ENCODE measurements at places on chromosomes 5 and 9.

- DNase-seq = no peak
These were observed 17.4 kb upstream of the ARSI start for GRCh38 chr5:150320044-150320613.

- no peak for DNase-seq
These were observed 88.8 kb downstream of the OTULIN start for GRCh38 chr5:14753292-14753691.

DNA sequence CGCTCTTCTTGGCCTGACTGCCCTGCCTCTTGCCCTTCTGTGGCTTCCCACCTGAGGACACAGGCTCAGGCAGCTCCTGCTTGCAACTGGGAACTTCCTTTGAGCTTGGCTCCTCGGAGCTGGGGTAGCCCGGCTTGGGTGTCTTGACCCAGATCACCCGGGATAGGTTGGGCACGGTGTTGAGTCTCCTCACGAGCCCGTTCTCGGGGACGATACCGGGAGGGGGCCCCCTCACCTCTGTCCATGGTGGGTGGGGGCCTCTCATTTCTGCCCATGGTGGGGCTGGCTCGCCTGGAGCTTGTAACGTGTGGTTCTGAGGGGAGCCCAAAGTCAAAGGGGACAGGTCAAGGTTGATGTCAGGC lies 7.8 kb upstream of the DDX41 start:
- DNase-seq = no peak

GRCh38 chr9:83006378-83006777 lies 56.6 kb downstream of the RASEF start:
- DNase-seq = no peak

DNA sequence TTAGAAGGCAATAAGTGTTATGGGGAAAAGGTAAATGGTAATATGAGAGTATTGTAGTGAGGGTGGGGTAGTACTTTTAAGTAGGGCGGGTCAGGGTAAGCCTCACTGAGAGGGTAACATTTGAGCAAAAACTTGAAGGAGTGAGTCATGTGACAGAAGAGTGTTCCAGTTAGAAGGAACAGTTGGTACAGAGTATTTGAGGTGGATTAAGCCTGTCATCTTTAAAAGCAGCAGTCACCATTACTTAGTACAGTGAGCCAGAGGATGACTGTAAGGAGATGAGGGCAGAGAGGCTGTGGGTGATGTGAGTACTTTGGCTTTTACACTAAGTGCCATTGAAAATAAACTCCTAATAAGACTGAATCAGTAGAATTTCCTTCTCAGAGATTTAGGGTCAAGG lies 54.8 kb downstream of the UBAP1 start:
- no peak for DNase-seq

DNA sequence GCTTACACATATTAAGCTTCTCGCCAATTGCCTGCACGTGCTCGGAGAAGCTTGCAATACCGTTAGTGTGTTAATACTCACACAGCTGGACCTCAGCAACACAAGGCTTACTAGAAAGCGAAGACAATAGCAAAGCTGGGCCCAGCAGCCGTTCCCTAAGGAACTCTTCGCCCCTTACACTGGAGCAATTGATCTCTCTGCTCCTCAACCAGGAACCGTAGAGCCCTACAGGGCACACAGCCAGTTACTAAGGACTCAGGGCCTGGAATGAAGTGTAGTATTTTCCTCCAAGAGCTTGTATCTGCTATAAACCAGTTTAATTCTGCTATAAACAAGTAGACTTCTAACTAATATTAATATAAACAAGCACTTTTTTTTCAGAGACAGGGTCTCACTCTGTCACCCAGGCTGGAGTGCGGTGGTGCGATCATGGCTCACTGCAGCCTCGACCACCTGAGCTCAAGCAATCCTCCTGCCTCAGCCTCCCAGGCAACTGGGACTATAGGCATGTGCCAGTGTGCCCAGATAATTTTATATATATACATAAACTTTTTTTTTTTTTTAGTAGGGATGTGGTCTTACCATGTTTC lies 67.0 kb upstream of the SIMC1 start:
- DNase-seq = no peak

GRCh38 chr5:169423580-169424278 lies 122.8 kb upstream of the SLIT3 start:
- no peak for DNase-seq

DNA sequence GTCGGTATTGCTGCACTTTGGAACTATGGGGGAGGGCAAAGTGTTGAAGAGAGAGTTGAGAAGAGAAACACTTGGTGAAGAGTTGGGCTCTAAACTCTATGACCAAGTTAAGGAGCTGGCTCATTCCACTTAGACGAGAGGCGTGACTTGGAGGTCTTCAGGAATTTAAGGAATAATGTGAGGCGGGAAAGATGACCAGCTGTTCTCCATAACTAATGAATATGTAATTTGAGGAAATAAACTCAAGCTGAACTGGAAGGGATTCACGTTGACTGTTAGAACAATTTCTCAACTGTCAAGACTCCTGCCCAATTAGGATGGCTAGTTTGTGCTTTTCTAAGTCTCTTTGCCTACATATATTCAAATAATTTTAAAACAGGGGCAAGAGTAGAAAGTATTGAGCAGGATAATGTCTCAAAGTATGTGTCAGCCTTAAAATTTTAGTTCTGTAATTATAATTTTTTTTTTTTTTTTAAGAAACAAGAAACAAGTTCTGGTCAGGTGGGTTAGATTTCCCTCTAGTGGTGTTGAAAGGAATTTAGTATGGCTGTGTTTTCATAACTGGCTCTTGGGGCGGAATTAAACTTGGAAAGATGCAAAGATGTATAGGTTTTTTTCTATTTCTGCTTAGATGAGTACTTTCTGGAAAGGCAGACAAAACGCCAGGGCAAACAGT lies 33.4 kb downstream of the TMEM252 start:
- DNase-seq = no peak

DNA sequence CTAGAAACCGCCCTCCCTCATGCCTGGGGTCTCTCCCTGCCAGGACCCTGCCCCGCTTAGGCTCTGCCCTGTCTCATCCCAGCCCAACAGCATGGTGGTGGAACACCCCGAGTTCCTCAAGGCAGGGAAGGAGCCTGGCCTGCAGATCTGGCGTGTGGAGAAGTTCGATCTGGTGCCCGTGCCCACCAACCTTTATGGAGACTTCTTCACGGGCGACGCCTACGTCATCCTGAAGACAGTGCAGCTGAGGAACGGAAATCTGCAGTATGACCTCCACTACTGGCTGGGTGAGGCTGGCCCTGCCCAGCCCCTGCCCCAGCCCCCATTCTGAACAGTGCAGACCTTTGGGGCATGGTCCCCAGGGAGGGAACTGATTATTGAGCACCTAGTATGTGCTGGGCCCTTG lies 33.9 kb downstream of the GSN start:
- DNase-seq = no peak

DNA sequence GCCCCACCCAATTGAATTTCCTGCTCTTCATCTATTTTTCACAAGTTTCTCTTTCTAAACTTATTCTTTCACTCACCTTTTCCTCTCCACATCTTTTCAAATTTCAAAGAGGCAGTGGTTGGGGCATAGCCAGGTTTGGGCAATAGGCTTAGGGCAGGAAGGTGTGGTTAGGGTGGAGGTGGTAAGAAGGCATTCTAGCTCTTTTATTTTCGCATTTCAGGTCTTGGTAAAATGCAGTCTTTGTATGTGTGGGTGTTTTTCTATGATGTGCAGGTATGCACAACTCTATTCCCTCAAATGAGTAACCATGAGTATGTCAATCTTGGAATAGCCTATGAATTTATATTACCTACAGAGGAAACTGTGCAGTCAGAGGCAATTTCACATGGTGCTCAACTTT lies 129.8 kb upstream of the IFNE start:
- DNase-seq = no peak

- DNase-seq = no peak
These were observed 42.1 kb downstream of the TMOD1 start for GRCh38 chr9:97543561-97543960.

- no peak for DNase-seq
These were observed 1064.4 kb upstream of the DMAC1 start for GRCh38 chr9:8863886-8864544.

DNA sequence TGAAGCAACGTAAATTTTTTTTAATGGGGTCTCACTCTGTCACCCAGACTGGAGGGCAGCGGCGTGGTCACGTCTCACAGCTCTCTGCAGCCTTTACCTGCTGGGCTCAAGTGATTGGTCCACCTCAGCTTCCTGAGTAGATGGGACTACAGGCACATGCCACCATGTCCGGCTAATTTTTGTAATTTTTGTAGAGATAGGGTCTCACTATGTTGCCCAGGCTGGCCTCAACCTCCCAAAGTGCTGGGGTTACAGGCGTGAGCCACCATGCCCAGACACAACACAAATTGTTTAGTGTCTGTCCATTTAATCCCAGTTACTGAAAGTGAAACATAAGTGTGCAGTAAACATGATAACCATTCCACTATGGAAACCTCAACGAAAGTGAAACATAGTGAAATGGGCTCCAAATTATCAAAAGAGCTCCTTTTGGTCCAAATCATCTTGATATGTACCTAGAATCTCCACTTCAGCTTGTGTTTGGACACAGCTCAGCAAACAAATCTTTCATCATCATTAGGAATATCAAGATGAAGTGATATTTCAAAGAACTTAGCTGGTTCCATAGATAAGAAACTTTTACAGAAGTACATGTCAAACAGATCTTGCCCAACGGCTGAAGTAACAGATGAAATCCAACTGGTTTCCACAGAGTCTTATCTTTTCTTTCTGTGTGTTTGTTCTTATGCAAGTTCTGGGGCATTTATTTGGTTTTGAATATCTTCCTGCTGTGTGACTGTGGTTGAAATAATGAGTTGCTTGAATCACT lies 41.2 kb upstream of the PLPP1 start:
- no peak for DNase-seq

GRCh38 chr5:41835645-41836044 lies 34.6 kb downstream of the OXCT1 start:
- no peak for DNase-seq

GRCh38 chr5:53917826-53918225 lies 357.4 kb downstream of the NDUFS4 start:
- DNase-seq = no peak

GRCh38 chr9:86098824-86099700 lies at the start of gene GOLM1:
Gene GOLM1, minus strand, starts transcription at chr9:86099558. Its CDS starts 20,238 bp downstream, at chr9:86079320.
- DNase-seq = no peak

GRCh38 chr9:136093995-136094881 lies 851 bp downstream of the NACC2 start:
- peak; percentile 35 for DNase-seq

- DNase-seq = no peak
These were observed 346.1 kb upstream of the PTGER4 start for GRCh38 chr5:40333459-40334241.

- DNase-seq = no peak
These were observed 756.8 kb upstream of the CDH6 start for GRCh38 chr5:30436691-30437090.

DNA sequence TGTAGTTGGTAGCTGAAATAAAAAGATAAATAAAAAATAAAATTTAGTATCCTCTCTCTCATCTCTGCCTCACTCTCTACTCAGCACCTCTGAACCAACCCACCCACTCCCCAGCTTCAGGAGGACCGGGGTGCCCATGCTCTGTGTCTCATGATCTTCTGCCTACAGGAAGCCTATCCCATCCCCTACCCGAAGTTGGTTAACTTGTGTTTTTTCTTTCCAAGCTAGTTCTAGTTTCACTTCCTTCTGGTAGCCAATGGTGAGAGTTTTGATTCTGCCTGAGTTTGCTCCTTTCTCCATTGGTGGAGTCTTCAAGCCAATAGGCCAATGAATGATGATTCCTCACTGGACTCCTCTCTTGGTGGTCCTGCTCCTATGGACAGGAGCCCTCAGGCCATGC lies 32.1 kb downstream of the SNX24 start:
- no peak for DNase-seq

DNA sequence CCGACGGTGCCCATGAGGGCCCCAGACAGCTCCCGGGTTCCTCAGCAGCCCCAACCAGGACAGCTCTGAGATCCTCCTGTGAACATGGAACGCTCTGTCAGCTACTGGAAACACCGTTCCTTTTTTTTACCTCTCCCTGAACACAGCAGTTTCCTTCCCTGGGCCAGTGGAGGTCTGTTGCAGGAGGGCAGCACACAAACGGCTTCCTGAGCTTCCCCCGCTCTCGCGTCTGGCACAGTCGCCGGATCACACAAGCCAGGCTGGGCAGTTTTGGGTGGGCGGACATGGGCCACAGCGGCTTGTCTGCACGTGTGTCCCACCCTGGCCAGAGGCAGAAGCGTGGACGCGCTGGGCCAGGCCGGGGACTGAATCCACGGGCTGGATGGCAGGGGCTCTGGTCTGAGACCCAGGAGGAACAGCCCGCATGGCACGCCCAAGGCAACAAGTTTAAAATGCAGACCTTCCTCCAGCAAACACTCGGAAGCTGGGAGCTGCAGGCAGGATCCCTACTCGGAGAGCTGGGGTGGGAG lies 106.8 kb upstream of the SARDH start:
- no peak for DNase-seq

DNA sequence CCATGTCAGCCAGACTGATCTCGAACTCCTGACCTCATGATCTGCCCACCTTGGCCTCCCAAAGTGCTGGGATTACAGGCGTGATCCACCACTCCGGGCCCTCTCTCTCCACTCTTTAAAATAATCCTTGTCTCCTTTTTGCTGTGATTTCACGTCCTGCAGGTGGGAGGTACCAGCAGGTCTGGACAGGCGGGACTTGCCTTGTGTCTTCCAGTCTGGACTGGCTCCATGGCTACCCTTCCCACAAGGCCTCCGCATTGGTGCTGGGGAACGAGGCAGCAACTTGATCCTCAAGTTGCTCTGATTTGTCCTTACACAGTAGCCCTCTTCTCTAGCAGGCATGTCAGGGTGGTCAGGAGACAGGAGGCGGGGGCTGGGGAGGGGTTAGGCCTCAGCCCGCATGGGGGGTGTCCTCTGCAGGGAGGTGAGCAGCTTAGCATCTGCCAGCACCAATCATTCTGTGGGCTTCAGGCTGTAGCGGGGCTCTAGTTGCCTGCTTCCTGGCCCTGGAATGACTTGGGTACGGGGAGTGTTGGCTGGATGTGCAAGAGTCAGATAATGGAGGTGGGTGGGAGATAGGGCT lies 54.3 kb downstream of the TENT4A start:
- DNase-seq = no peak

- DNase-seq = no peak
These were observed at the start of gene MEGF10 for GRCh38 chr5:127290019-127290945. Gene MEGF10, plus strand, starts transcription at chr5:127290796. Its CDS starts 40,513 bp downstream, at chr5:127331309.

- DNase-seq = peak; percentile 13
These were observed 76.7 kb downstream of the GRAMD2B start for GRCh38 chr5:126499853-126500342.

DNA sequence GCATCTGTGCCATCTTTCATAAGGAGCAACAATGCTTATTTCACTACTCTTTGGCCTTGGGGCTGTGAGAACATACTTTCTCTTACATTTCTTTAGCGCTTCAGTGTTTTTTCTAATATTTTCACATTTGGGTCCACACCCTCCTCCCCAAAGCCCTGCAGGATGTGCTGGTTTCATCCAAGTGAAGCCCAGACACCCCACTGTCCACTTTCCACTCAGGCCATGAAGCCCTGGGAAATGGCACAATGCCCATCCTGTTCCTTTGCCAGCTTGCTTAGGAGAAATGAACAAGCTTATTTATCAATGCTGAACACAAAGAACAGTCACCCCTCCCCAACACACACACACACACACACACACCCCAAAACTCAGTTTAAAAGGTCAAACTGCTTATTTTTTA lies 17.3 kb upstream of the TMOD1 start:
- no peak for DNase-seq
